ENCODE measurements at places on chromosomes 7 and 10. TPM values are rescaled to one million over a fixed set of nuclear protein-coding genes. Genes with fewer than 3 reads are reported as not detected.

DNA sequence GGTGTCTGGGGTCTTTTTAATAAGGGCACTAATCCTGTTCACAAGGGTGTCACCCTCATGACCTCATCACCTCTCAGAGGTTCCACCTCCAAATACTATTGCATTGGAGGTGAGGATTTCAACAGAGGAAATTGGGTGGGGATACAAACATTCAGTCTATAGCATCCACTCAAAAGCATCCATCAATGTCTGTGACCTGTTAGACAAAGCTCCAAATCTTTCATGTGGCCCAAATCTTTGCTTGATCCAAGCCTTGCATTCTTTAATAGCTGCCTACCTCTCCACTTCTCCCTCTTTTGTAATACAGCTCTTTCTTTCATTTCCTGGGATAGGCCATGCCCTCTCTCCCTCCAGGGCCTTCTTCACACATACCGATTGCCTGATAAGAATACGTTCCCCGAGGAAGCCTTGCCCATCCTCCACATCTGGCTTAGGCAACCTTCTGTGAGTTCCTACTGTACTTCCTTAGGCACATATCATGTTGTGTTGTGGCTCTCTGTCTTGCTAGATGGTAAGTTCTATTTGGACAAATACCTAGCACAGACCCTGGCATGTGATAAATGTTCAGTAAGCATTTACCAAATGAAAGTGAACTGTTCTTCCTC is 66.1 kb downstream of the CREM start:
- DNase-seq: no peak

GRCh38 chr10:34217524-34217923 is 597.6 kb downstream of the PARD3 start:
- DNase-seq: no peak

- DNase-seq: no peak
Measured at GRCh38 chr10:76430061-76430645, 998.7 kb downstream of the LRMDA start.

The CTAGE6 gene
- 0.17 TPM for total RNA-seq

The SAMD9L gene
- 15.7 TPM for total RNA-seq

The WEE2 gene
- total RNA-seq: not detected

The MTPN gene
- total RNA-seq: 158 TPM

- DNase-seq: no peak
Measured at GRCh38 chr7:152633504-152633903, 42.4 kb downstream of the XRCC2 start.

DNA sequence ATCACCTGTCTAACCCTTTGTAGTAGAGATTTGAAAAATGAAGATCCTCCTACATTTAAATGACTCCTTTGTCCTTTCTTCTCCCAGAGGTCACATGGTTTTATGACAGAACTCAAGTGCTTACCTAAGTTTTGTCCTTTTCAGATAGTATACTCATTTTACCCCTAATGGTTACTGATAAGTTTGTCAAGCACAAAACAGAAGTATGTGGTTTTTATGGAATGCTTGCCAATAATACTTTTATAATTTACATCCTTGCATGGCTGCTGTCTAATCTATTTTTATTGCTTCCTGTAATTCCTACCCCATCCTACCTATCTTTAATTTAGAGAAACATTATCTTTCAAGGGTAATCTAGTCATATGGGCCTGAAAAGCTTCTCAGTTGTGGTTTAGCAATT is 37.5 kb downstream of the HELLS start:
- no peak for DNase-seq

DNA sequence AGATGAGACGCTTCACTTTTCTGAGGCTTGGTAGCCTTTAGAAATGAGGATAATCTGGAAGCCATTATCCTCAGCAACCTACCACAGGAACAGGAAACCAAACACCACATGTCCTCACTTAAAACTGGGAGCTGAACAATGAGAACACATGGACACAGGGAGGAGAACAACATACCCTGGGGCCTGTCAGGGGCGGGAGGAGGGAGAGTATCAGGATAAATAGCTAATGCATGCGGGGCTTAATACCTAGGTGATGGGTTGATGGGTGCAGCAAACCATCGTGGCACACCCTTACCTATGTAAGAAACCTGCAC is 48.9 kb downstream of the LRGUK start:
- DNase-seq: no peak

The FKBP9 gene
- total RNA-seq: 274 TPM

DNA sequence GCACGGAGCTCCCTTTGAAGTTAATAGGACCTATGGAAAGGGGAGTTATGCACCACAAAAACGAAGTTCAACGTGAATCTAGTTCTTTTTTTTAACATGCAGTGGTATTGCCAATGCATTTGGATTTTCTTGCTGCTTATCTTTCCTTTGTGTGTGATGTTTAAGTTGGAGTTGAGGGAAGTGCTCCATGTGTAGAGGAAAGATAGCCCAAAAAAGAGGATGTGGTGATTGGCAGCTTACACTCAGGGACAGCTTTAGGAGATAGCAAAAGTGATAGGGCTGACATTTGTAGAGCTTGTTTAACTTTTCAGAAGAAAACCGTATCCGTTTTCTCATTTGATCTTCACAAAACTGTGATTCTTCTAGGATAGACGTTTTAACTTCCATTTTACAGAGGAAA is 101.3 kb downstream of the MDFIC start:
- DNase-seq: no peak

DNA sequence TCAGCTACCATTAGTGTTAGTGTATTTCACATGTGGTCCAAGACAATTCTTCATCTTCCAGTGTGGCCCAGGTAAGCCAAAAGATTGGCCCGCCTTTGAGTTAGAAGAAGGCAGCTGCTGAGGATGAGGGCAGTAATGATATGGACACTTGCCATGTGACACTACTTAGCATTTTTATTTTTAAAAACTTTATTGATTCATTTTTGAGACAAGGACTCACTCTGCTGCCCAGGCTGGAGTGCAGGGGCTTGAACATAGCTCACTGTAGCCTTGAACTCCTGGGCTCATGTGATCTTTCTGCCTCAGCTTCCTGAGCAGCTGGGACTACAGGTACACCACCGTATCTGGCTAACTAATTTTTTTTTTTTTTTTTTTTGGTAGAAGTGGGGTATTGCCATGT is 12.3 kb upstream of the ACTR3B start:
- DNase-seq: no peak

- peak; percentile 89 for DNase-seq
Measured at GRCh38 chr10:3948843-3949242, 163.8 kb upstream of the KLF6 start.

GRCh38 chr7:1269336-1269890 is 36.7 kb downstream of the UNCX start:
- DNase-seq: no peak

The SPDYE16 gene
- total RNA-seq: 0.17 TPM

GRCh38 chr10:84337199-84337598 is 8.8 kb downstream of the CCSER2 start:
- peak; percentile 69 for DNase-seq

DNA sequence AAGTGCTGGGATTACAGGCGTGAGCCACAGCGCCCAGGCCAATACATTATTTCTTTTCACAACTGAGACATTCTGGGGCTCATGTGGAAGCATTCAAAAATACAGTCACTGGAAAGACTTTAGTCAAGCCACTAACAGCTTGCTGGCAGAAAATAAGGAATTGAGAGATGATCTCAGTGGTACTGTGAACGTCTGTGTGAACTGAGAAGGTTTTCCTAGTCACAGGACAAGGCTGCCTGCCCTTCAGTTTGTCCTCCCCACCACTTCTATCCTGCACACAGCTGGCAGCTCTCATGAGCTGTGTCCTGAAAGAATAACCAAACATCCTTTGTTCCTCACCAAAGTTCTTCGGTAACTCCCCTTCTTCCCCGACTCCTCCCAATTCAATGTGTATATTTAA is 31.3 kb upstream of the ITGA8 start:
- DNase-seq: peak; percentile 47

- DNase-seq: no peak
Measured at GRCh38 chr7:100432053-100432452, 2.4 kb downstream of the MEPCE start.

The MKX gene
- total RNA-seq: 15.0 TPM

The KCNIP2 gene
- total RNA-seq: 0.77 TPM

- peak; percentile 78 for DNase-seq
Measured at GRCh38 chr10:104327745-104328645, 10.3 kb downstream of the ITPRIP start.

DNA sequence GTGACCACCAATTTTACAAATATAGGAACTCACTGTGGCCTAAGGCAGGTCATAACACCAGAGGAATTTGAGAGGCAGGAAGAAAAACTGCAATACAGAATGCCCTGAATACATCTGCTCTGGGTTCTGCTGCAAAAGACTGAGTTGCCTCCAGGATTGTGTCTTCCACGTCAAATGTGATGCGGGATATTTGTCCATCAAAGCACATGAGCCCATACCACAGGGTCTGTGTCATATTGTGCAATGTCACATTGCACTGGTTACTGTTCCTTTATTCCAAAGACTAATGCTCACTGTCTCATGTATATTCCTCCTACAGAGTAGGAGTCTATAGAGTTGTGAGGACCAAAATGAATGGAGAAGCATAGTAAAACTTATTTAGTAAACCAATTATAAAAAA is 58.6 kb upstream of the ABCB4 start:
- no peak for DNase-seq

GRCh38 chr10:51619365-51619764 is 80.0 kb downstream of the CSTF2T start:
- no peak for DNase-seq

- DNase-seq: peak; percentile 14
Measured at GRCh38 chr7:34928052-34928451, 109.2 kb downstream of the DPY19L1 start.

The ATXN7L1 gene
- 5.1 TPM for total RNA-seq

The SLC35B4 gene
- 13.6 TPM for total RNA-seq

DNA sequence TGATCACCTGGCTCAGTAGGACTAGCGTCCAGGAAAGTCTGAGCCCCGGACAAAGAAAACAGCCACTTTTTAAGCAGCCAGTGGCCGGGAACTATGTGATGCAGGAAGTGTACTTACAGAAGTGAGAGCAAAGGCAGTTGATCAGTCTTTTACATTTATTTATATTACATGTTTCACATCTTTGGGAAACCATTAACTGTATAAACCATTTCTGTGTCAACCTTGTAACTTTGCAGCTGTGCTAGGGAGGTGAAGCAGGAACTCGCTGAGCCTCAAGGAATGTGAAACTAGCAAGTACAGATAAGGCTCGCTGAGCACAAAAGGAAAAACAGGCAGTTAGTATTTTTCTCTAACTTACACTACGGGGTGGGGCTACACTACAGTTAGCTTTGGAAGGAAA is 39.9 kb upstream of the HECW1 start:
- peak; percentile 9 for DNase-seq

GRCh38 chr7:32170838-32171237 is 100.6 kb upstream of the PDE1C start:
- no peak for DNase-seq

GRCh38 chr10:28849821-28850220 is 172.5 kb downstream of the BAMBI start:
- DNase-seq: no peak

GRCh38 chr7:31545549-31545948 is 31.7 kb downstream of the ITPRID1 start:
- no peak for DNase-seq

The VKORC1L1 gene
- total RNA-seq: 12.7 TPM

The ATP5MK gene
- 148 TPM for total RNA-seq

The C10orf67 gene
- under 0.01 TPM for total RNA-seq

GRCh38 chr7:158827411-158828132 is 1.7 kb downstream of the ESYT2 start:
- DNase-seq: peak; percentile 41

GRCh38 chr10:1206101-1206500 is 149.9 kb downstream of the WDR37 start:
- DNase-seq: no peak

GRCh38 chr10:101818872-101819633 is 809 bp upstream of the OGA start:
- no peak for DNase-seq

DNA sequence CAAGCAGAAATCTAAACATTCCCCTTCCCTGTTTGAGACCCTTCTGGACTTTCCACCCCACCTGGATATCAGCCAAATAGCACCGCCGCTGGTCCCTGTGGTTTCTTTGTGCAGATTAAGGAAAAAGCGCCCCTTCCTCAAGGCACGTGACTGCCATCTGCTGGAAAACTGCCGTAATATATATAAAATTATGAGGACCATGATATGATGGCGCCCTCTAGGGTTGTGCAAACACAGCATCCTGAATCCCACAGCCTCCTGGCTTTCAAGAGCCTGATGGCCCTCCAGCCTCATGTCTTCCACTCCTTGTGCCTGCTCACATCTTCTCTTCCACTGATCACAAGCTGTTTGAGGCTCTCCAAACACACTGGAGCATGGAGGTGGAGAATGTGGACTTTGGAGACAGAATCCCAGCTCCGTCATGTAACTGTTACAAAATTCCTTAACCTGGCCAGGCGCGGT is 121.3 kb downstream of the MYL10 start:
- peak; percentile 26 for DNase-seq

- DNase-seq: no peak
Measured at GRCh38 chr7:65411249-65411648, 37.6 kb downstream of the ZNF92 start.

DNA sequence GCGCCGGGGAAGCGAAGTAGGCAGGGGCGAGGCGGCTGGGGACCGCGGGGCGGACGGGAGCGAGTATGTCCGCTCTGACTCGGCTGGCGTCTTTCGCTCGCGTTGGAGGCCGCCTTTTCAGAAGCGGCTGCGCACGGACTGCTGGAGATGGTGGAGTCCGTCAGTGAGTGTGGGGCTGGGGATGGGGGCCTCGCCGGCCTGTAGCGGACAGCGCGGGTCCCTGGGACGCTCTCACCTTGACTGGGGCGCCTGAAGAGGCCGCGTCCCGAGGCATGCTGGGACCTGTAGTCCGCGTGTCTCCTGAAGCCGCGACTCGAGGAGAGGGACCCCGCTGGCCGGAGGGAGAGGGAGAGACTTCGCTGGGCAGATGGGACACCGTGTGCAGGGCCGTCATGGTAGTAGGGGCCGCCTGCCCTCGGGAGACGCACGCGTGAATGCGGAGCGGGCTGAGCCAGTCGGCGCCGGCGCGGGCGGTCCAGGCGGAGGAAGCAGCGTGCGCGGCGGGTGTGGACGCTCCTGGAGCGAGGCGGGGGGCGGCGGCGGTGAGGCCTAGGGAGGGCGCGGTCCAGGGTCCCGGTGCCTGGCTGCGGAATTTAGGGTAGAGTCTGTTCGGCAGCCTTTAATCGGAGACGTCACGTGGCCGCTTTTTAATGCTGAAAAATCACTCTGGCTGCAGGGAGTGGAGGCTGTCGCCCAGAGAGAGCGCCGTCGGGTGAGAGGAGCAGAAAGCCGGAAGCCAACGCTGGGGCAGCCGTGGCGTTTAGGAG is at the start of gene NDUFB2:
Gene NDUFB2, plus strand, starts transcription at position 29 of the 767 bp plus-strand sequence. Its CDS starts 37 bp downstream, at position 66.
- DNase-seq: peak; percentile 82

GRCh38 chr10:27433976-27434375 is 70.1 kb upstream of the RAB18 start:
- no peak for DNase-seq

Data from fibroblast of lung (primary cell).